ENCODE measurements at places on chromosomes 5 and 9.

- no peak for DNase-seq
Measured at GRCh38 chr5:67214707-67215447, 18.3 kb upstream of the CD180 start.

GRCh38 chr5:134649163-134649835 is 714 bp downstream of the SEC24A start:
- no peak for DNase-seq

- DNase-seq, result no peak
Measured at GRCh38 chr5:14231156-14231555, 88.0 kb downstream of the TRIO start.

GRCh38 chr5:94793816-94794198 is 175.3 kb downstream of the SLF1 start:
- no peak for DNase-seq

DNA sequence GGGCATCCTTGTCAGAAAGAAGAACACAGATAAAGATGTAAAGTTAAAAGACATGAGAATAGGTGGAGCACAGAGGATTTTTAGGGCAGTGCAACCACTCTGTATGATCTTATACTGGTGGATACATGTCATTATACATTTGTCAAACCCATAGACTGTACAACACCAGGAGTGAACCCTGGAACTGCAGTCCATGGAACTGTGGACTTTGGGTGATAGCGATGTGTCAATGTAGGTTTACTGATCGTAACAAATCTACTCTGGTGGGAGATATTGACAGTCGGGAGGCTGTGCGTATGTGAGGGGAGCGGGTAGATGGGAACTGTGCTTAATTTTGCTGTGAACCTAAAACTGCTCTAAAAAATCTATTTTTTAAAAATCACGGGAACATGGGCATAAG is 60.6 kb downstream of the MROH2B start:
- DNase-seq, result no peak

DNA sequence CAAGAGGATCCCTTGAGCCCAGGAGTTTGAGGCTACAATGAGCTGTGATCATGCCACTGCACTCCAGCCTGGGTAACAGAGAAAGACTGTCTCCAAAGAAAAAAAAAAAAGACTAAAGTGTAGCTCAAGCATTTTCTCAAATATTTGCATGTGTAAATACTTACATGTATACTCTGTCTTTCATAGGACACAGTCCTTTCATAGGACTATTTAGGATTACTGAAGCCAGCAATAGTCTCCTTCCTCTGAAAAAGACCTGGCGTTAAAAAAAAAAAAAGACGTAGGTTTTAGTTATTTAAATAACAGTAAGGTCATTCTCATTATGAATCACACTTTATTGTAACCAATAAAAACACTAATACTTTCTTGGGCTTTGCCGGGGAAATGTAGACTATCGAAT is 29.9 kb downstream of the HSDL2 start:
- DNase-seq, result no peak

GRCh38 chr5:104018299-104018698 is 455.7 kb upstream of the NUDT12 start:
- no peak for DNase-seq

DNA sequence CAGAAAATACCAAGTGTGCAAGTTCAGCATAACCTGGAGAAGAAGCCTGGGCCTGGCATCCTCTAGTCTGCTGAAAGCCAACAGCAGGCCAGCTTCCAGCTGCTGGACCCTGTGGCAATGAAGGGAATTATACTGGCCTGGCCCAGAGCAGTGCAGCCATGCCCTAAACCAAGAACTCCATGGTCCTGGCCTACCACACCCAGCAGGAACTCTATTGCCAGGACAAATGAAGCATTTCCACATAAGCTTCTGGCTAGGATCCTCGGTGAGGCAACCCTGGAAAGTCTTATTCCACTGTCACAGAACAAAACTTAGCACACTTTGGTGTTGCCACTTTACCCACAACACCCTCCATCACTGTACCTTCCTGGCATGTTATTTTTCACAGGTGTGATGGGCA is 35.5 kb downstream of the CDK5RAP2 start:
- DNase-seq, result no peak

DNA sequence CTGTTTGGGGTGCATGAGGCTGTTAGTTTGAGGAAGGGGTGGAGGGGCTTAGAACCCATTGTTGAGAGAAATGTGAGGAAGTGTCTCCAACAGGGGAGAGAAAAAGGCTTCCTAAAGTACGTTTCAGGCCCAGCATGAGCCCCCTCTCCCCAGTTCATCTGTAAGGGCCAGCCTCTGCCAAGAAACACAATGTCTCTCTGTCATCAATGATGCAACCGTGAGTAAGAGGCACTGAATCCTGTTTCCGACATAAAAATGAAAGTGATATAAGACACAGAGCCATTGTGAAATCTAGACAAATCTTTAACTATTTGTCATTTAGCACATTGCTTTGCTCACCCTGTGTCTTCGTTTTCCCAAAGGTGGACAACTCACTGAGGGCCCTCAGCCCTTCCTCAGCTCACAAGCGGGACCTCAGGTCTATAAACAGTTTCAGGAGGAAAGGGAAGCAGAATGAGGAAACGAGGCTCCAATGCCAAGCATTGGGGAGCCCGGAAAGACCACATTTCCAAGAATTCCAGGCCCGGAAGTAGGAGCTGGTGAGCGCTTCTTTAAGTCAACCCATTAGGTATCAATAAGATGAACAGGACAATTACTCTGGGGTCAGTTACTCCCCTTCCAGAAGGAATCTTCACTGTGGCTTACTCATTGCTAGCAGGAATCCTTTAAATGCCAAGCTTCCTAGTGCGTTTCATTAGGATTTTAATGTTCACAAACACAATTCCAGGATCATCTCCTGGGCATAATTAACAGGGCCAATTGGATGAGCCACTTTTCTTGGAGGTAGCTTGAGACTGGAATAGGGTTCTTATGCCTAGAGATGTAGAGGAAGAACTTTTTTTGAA is 59.0 kb upstream of the KLF4 start:
- DNase-seq, result no peak

GRCh38 chr5:151351671-151352070 is 4.3 kb upstream of the SLC36A2 start:
- DNase-seq, result no peak

DNA sequence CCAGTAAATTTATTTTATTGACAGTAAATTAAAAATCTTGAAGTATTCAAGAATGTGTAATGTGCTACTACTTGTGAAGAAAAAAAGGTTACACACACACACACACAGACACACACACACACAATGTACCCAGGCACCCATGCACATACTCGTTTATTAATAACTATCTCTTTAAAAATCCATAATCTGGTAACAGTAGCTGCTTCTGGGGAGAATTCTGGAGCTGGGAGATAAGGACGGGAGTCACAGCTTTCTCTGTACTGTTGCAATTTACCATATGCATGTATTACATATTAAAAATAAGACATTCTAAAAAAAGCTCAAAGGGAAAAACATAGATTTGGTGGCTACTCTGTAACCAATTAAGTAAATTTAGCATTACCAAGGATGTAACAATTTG is 7.9 kb upstream of the C1QTNF2 start:
- no peak for DNase-seq

- DNase-seq, result peak; percentile 62
Measured at GRCh38 chr5:17428176-17428800, 69.7 kb upstream of the TAF11L2 start.

DNA sequence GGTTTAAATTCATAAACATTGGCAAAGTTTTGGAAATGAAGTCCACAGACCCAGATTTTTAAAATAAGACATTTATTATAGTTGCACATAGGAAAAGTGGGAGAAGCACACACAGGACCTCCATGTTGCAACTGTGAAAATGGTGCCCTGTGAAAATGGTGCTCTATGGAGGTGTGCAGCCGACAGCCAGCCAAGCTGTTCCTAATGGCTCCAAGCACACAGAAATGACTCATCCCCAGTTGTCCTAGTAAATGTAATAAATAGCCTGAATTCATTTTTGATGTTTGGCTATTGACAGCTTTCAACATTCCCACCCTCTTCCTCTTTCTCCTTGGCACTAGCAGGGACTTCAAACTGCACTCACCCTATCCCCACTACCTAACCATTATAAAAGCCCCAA is 590.9 kb downstream of the CAAP1 start:
- no peak for DNase-seq

DNA sequence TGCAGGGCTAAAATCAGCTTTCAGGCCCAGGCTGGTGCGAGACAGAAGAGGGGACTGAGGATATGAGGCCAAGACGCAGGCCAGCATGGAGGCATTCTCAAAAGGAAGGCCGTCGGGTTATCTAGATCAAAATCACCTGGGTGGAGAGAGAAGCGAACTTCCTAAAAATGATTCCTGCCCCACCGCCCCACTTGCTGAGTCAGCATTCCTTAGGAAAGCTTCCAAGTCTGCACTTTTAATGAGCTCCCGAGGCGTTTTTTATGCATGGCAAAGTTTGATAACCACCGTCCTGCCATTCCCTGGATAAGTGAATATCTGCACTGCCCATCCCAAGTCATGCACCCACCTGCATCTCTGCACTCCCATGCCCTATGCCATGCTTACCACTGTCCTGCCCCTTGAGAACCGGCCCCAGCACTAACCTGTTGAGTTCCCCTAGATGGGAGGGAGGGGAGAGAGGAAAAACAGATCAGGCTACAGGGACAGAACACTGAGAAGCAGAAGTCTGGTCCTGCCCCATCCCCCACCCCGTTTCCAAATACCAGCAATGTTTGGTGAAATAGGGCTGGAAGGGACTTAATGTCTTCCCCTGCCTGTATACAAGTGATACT is 1.6 kb upstream of the SPOCK1 start:
- no peak for DNase-seq

DNA sequence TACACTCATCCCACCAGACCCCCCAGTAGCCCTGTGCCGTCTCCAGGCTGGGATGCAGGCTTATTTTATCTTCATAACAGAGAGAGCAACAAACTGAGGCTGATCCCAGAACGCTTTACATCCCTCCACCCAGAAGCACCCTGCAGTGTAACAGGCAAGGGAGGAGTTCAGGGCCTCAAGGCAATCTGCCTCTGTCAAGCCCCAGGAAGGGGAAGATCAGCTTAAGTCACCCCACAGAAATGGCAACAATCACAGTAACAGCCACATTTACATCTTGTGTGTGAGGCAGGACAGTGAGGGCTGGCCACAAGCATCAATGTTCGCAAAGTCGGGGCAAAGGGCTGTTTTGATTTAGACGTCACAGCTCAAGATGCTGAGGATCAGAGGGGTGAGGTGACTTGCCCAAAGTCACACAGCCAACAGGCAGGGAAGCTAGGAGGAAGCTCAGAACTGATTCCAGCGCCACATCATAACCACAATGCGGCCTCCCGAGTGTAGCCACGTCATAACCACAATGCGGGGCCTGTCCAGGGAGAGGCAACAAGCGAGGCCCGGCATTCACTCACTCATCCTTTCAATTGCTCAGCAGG is 14.4 kb downstream of the STK10 start:
- DNase-seq, result no peak

GRCh38 chr9:21967702-21968101 is 26.5 kb downstream of the CDKN2A start:
- no peak for DNase-seq

All from nucleus accumbens (tissue), 56 donors.